K562 (cell line): ENCODE measurements at places on chromosomes 2 and 18.

DNA sequence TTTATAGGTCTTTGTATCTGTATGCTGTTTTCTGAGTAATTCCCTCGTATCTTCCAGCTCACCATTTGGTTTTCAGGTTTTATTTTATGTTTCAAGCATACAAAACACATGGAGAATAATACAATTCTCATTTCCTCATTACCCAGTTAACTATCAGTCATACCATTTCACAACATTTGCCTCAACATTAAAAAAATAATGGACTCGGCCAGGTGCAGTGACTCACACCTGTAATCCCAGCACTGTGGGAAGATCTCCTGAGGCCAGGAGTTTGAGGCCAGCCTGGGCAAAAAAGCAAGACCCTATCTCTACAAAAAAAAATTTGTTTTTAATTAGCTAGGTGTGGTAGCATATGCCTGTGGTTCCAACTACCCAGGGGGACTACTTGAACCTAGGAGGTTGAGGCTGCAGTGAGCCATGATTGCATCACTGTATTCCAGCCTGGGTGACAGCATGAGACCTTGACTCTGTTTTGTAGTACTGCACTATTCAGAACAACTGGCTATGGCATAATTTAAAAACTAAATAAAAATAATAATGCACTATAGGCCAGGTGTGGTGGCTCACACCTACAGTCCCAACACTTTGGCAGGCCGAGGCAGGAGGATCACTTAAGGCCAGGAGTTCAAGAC, 20.3 kb downstream of the NPC1 start:
- no peak for DNase-seq

DNA sequence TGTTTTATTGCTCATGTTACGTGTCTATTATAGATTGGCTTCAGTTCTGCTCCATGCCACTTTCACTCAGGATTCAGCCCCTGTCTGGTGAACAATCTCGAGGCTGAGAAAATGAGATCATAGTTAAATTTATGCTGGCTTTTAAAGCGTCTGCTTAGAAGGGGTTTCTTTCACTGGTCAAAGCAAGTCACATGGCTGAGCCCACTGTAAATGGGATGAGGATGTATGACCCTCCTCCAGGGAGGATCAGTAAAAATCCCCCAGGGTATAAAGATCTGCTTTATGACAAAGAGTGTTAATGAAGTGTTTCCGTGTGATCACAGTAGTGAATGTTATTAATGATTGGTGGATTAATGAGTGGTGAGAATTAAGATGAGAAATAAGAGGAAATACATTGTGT, 6.2 kb upstream of the PLCL1 start:
- DNase-seq: no peak

DNA sequence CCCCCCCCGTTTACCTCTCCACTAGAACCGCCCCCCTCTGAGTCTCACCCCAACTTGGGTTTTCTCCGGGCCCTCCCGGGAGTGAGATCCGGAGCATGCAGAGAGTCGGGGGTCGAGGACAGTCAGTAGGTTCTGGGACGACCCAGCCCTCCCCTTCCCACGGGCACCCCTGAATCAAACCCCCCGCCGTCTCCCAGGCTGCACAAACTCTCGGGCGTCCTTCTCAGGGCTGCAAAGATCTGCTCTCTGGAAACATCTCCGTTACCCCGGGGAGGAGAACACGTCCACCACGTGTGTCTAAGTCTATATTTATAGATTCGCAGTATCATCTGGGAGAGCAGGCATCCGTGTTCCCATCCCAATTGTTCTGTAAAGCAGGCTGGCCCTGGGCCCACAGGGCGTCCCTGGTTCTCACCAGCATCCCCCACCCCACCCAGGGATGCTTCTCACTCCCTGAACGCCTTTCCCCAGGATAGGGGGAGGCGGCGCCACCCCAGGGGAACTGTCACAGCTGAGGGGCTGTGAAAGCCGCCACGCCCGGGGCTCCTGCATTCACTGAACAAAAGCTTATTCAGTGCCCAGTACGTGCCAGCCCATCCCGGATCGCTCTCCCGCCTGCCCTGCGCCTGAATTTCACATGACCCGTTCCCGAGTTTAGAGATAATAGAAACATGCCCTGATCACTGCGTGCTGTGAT, 765 bp upstream of the DIPK1C start:
- DNase-seq: no peak

- no peak for DNase-seq
These were observed 463.0 kb downstream of the FBXO15 start for GRCh38 chr18:73684647-73685046.

DNA sequence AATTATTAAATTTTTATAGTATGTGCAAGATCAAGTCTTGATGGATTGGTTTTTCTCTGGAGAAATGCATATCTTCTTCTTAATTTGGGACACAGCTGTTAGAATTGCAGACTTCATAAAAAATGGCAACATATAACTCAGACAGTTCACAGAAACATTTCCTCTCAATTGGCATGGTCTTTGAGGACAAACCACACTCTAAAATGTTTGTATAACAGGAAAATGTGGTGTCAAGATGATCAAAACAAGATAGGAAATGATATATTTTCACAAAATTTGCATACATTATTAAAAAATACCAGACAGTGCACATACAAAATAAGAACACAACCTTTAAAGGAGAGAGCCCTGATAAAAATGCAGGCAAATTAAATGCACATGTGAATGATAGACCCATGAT, 63.9 kb downstream of the ICOS start:
- DNase-seq: no peak

- no peak for DNase-seq
These were observed 35.1 kb downstream of the SLC4A3 start for GRCh38 chr2:219662566-219662965.

- no peak for DNase-seq
These were observed 137.7 kb upstream of the UNC80 start for GRCh38 chr2:209633911-209634310.

GRCh38 chr2:235568431-235568830, 74.6 kb downstream of the AGAP1 start:
- no peak for DNase-seq

DNA sequence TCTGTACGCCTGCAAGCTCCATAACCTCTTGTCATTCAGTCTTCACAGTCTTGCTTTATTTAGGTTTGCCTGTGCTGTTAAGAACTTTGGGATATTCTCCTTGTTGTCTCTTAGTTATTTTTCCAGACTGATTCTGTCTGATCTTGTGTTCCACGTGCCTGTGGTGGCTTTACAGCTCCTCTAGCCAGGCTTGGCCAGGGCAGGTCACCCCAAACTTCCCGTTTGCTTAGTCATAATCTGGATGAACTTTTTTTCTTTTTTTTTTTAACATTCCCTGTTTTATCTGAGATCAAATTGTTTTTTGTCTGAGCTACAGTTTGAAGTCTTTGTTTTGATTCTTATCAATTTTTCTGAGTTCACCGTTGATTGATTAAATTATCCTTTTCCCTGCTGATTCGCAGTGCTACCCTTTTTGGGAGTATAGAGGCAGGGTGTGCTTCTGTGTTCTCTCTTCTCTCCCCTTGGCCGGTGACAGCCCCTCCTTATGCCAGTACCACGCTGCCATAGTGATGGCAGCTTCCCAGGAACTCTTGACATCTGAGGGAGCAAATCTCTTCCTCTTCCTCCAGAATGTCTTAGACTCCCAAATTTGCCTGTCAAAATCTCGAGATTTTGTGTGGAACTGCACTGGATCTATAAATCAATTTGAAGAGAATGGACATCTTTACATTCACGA, 2.5 kb downstream of the SP100 start:
- DNase-seq: peak; percentile 16

GRCh38 chr18:75003764-75004690, 204.9 kb downstream of the PTGR3 start:
- DNase-seq: no peak

DNA sequence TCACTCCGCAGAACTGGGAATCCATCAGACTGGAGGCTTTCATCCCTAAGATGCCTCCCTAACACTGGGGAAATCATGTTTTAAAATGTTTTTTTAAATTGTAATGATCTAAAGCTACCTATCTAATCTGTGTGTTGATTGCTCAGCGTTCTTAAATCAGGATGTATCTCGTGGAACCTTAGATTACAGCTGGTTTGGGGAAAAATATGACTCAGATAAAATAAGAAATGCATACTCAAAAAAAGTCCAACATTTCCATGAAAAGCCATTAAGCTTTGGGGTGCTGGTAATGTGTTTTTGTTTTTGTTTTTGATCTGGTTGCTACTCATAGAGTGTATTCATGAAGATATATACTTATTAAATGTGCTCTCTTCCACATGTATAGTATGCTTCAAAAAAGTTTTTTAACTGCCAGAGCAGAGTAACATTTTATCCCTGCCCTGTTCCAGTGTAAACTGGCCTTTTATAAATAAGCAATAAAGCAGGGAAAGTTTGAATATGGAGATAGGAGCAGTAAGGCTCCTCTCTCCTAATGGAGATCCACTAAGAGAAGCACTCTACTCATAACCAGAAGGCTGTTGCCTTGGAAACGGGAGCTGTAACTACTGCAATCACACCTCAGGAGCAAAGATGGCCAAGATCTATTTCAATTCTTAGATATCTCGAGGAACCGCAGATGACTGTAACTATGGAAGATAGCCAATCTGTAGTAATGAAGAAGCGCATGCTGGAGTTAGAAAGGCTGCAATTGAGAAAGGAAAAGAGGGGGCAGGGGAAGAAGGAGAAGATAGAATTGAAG, 41.6 kb downstream of the ANKRD44 start:
- no peak for DNase-seq

DNA sequence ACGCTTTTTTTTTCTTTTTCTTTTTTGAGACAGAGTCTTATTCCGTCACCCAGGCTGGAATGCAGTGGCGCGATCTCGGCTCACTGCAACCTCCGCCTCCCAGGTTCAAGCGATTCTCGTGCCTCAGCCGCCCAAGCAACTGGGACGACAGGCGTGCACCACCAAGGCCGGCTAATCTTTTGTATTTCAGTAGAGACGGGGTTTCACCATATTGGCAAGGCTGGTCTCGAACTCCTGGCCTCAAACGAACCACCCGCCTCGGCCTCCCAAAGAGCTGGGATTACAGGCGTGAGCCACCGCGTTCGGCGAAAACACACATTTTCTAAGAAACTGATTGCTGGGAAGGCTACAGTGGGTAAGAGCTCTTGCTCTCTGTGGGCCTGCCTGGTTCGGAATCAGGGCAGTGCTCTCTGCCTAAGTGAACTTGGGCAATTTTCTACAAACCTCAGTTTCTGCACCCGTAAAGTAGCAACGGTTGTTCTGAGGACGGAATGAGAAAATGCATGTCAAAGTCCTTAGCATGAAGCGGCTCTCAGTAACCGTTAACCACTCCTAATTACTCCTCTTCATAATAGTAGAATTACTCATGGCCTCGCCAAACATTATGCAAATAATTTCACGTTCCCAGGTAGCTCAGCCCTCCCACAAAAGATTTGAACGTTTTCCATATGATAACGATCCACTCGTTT, 1.0 kb upstream of the PMAIP1 start:
- DNase-seq: no peak

DNA sequence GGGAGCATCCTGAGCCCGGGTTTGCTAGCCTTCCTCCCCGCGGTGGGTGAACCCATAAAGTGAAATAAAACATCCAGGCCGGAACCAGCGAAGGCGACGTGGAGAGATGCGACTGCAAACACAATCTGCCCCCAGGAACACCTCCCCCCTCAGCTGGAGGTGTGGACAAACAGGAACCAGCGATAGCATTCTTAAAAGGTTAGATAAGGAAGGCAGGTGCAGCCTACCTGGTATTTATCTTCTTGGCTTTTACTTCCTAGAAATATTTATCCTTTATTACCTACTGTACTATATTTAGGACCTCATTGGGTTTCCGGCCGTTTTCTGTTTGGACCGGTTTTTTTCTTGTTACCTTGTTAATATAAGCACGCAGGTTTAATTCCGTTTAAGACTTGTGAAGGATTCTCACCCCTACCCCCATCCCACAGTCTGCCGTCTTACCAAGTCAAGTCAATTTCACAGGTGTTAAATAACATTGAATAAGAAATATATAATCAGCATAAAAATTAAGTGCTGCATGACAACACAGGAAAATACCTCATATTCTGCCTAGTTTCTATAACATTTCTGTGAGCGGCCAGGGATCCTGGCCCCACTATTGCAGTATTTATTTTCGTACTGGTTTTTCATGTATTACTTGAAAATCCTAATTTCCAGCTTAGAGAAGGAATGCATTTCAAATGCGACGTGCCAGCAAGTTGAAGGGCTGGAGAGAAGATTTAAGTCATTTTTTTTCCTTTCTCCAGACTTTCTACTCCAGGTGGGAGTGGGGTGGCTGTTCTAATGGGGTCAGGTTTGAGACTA, 224.0 kb upstream of the ID2 start:
- DNase-seq: no peak

DNA sequence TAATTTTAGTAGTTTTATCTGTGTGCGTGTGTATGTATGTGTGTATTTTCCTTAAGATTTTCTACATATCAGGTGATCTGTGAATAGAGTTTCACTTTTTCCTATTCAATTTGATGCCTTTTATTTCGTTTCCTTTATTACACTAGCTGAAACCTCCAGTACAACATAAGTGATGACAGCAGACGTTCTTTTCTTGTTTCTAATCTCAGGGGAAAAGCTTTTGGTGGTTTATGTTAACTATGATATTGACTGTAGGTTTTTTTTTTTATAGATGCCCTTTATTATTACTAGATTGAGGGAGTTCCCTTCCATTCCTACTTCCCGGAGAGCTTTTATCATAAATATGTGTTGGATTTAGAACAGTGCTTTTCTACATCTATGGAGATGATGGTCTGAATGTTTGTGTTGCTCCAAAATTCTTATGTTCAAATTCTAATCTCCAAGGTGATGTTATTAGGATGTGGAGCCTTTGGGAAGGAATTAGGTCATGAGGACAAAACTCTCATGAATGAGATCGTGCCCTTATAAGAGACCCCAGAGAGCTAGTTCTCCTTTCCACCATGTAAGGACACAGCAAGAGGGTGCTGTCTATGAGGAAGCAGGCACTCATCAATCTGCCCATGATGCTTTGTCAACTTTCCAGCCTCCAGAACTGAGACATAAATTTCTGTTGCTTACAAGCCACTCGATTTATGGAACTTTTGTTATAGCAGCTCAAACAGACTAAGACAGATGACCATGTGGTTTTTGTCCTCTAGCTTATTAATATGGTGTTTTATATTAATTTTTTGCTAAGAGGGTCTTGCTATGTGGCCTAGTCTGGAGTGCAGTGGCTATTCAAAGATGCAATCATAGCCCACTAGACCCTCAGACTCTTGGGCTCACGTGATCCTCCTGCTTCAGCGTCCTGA, 5.9 kb upstream of the RHBDD1 start:
- no peak for DNase-seq

DNA sequence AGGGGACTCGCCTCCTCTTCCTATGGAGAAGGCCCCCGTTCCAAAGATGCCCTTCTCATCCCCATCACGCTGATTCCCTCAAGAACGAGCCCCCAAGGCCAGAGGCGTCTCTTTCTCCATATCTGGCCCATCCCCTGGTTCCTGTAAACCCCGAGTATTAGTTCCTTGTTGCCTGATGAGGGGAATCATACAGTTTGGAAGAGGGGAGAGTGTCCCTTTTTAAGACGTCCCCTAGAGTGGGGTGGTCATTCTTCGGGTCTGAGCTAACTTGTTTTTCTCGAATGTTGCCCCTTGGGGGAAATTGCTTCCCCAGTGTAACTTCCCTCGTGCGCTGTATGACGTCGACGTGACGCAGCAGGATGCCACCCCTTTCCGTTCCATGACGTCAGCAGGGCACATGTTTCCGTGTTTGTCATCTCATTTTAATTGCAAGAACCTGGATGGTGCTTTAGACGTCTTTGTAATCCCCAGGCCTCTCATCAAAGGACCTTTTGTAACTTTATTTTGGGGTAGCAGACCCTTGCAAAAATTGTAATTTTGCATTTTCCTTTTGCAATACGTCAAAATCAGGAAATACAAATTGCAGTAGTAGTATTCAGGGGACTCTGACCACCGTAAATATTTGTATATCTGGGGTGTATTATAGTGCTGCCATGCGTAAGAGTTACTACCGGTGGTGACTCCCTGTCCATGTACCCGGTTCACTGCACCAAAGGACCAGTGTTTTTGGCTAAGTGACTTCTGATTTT, 569 bp downstream of the BABAM2 start:
- DNase-seq: peak; percentile 81
